ENCODE measurements at places on chromosomes 2 and 18.

- DNase-seq: no peak
These were observed 50.0 kb downstream of the OXER1 start for GRCh38 chr2:42713920-42714319.

DNA sequence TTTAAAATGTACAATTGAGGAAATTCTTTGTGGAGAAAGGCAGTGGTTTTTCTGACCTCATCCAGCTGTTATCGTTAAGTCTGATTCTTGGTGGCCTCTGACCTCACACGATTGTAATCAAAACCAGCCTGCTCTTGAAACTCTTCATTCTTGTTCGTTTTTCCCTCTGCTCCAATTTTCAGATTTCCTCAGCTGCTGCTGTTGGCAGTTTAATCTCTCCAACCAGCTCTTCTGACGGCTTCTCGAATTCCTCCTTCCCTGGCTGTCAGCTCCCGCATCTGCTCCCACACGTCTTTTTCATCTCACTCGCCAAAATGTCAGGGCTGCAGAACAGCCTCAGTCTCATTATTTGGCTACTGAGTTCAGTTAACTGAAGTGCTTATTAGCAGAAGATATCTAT lies 136.1 kb downstream of the DCDC2C start:
- DNase-seq: no peak

- no peak for DNase-seq
These were observed 48.6 kb upstream of the DNAH7 start for GRCh38 chr2:196117214-196117705.

DNA sequence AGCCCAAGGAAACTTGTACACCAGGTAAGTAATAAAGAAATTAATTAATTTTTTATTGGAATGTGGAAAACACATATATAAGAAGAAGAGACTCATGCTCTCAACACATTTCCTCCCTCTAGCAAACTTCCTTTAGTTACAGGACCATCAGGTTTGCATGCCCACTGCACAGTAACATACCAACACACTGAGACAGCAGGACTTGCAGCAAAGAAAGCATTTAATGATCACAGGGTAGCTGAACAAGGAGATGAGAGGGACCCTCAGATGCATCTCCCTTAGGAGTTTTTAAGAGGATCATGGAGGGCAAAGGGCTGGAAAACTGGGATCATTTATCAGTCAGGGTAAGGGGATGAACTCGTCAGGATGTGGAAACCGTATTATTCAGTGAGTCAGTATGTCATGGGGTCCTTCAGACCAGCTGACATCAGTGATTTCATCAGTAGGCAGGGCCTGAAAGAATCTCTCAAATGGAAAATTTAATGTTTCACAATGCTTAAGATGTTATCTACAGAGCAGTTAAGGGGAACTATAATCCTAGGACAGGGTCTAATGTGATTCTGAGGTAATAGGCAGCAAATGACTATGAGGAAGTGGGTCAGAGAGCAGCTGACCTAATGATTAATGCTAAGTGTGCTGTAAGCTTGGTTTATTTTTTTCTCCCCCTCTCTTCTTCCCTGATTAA lies 193.8 kb upstream of the RND3 start:
- DNase-seq: no peak

DNA sequence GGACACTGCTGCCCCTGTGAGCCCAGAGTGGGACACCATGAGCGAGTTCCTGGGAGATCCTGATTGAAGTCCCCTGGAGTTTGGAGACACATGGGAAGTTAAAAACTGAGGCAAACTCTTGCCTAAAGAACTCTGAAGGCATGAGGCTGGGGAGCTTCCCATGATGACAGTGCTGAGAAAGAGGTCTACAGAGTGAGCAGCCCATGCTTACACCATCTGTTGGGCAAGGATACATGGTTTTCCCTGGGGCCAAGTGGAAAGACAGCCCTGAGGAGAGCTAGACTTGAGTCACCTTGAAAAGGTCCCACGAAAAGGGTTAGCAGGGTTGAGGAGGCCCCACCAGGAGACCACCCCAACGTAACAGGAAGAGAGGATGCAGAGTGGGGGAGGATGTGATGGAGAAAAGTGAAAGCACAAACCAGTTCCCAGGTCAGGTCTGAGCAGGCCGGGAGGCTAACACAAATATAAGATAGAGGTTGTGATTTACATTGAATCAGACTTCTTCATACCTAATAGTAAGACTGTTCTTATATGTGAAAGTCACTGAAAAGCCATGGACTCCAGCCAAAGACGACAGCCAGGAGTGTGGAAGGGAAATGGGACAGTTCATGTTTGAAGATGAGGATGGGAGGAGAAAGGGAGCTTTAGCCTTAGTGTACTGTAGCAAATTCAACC lies 13.5 kb upstream of the FEZ2 start:
- no peak for DNase-seq

DNA sequence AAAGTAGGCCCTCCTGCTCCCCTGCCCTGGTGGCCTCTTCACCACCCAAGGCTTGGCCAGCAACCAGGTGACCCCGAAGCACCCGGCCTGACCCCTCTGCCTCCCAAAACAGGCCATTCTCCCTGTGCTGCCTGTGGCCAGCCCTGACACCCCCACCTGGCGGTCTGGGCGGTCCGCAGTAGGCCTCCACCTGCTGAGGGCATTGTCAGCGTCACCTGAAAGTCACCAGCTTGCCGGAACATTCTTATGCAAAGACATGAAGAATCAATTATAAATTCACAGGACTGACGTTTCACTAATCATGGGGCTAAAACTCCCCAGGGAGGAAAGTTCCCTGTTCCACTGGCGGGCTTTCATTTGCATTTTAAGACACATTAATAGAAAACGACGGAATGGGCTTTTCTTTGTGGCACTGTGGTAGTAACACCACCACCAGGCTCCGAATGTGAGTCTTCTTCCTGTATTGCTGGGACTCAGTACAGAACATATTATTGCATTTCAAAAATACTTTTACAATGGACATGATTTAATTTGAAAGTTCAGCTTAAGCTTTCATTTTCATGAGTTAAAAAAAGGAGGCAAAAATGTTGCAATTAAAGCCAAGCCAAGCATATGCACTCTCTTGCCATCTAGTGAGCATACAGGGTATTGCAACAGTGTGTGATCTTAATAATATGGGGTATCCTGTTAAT lies 57.4 kb downstream of the ADI1 start:
- peak; percentile 76 for DNase-seq

DNA sequence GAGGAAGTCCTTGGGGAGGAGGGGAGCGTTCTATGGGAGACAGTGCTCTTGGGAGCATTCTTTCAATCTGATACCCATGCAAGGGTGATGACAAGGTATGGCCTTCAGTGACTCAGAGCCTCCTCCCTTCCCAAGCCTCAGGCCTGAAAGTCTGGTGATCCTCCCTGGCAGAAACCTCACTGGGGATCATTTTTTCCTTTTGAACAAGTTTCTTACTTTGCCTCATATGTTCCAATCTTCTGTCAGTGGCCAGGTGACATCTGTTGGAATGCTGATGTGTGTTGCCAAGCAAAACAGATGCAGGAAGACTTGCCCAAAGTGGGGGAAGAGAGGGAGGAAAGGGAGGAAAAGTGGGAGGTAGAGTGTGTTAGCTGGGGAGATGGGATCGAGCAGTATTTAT lies 224.8 kb downstream of the NEDD4L start:
- DNase-seq: no peak

- DNase-seq: no peak
These were observed 61.2 kb downstream of the MAP4K3 start for GRCh38 chr2:39375917-39376316.

GRCh38 chr2:160249876-160250275 lies 49.8 kb upstream of the ITGB6 start:
- no peak for DNase-seq

- DNase-seq: no peak
These were observed 16.3 kb downstream of the PLEKHB2 start for GRCh38 chr2:131121464-131121863.

GRCh38 chr2:101751875-101752619 lies 54.5 kb downstream of the MAP4K4 start:
- no peak for DNase-seq

DNA sequence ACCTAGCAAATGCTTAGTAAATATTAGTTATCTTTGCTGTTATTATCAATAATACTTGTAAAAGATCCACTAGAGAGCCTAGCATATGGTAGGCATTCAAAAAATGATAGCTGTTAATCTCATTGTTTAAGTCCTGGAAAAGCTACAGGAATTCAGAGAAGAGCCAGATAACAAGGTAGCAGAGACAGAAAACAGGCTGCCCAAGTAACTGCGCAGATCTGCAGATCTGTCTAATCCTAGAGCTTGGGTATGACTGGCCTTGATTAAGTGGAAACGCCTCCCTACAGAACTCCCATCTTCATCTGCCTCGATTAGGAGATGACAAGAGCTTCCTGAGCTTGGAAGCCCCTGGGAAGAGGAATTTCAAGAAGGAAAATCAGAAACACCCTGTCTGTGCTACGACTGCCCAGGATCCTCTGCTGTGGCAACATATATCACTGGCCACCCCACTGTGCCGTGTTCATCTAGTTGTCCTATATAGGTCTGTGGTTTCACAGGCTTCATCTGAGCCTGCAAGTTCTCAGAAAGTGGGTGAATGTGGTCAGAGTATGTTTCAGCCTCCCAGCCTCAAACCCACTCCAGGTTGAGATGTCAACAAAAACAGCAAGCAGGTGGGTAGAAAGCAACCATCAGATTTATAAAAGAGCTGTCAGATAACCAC lies 151.5 kb upstream of the PKDCC start:
- no peak for DNase-seq

DNA sequence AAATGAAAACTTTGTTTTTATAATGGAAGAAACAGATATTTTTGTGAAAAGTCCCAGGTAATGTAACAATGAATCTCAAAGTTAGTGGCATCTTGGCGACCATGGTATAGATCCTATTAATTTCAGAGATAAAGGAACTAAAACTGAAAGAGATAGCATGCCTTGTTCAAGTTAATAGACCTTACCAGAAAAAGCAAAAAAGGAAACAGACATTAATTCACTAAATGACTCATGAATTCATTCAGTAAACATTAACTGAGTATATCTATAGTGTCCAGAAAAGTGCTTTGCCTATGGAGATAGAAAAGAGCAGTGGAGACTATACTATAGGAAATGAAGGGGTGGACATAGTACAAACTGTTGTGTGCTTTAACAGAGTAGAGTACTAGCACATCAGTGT lies 763.3 kb downstream of the TRIB2 start:
- DNase-seq: no peak

- no peak for DNase-seq
These were observed 32.3 kb upstream of the ZBTB7C start for GRCh38 chr18:48441405-48441881.

GRCh38 chr18:13913205-13913604 lies 2.1 kb downstream of the MC2R start:
- DNase-seq: no peak

GRCh38 chr2:38763228-38763627 lies 12.1 kb upstream of the SRSF7 start:
- DNase-seq: no peak

- DNase-seq: no peak
These were observed 58.5 kb upstream of the MAP4K4 start for GRCh38 chr2:101638817-101639605.

DNA sequence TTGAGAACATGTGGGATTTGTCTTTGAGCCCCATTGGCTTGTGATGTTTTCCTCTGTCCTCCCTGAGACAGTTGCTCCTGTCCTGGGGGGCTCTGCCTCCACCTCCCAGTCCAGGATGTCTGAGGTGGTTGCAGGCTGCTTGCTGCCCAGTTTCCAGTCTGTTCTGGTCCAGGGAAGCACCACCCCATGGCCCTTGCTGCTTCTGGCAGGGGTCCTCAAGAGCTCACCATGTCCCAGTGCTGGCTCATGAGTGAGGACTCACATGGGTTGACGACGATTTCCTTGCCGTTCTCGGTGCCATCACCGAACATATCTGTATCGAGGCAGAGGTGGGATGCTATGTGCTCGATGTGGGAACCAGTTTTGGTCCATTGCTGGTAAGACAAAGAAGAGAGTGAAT lies 103.4 kb upstream of the CAPN13 start:
- no peak for DNase-seq

- DNase-seq: no peak
These were observed 218.5 kb downstream of the KCNS3 start for GRCh38 chr2:18096836-18097405.

- no peak for DNase-seq
These were observed 35.5 kb downstream of the ACVR1 start for GRCh38 chr2:157840568-157841156.

DNA sequence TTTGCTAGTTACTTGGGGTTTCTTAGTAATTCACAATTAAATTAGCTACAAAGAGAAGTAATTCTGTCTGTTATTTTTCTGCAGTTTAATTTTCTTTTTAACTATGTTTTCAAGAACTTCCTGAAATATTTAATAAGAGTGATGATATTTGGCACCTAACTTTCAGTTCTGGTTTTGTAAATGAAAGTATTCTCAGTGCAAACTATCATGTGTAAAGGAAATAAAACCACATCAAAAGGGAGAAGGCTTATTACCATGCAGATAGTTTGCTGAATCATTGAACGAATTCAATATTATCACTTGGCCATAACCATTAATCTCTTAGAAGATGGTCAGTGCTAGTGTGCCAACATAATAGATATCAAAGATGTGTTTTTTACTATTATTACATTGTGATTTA lies 29.2 kb downstream of the DYTN start:
- no peak for DNase-seq

DNA sequence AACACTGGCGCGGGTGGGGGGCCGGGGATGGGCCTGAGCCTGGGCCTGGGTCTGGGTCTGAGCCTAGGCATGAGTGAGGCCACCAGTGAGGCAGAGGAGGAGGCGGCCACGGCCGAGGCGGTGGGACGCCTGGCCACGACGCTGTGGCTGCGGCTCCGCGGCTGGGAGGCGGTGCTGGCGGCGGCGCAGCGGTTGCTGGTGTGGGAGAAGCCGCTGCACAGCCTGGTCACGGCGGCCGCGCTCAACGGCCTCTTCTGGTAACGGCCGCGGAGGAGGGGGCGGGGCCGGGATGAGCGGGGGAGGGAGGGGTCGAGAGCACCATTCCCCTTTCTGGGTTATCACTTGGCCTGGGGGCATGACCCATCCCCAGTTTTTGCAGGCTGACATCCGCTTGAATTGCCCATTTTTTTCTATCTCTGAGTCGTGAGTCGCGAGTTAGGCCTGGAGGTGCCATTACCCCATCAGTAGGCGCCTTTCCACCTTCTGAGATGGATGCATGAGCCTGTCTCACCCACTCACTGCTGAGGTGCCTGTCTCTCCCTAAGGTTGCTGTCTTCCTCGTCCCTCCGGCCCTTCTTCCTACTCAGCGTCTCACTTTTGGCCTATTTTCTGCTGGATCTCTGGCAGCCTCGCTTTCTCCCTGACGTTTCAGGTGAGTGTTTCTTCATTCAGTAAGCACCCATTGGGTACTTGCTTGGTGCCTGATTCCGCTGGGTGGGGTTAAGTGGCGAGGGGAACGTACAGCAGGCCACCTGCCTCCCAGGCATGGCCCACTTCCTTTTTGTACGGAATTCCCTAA lies 501 bp downstream of the RETREG2 start:
- peak; percentile 51 for DNase-seq

GRCh38 chr2:191384829-191385228 lies 139.6 kb downstream of the MYO1B start:
- no peak for DNase-seq

DNA sequence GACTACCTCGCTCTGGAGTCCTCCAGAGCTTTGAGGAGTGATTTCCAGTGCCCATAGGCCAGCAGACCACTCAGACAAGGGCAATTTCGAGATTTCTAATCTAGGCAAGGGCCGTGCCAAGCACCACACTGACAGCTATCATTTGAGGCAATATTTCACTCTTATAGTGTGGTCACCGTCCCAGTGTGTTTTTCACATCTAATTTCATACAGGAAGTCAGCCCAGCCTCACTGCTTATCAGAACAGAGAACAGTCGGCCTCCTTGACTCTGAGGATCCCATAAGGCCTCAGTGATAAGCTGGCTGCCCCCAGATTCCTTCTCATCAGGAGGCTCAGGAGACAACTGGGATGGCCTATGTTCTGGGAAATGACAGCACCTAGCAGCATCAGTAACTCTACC lies 581 bp downstream of the CAPN14 start:
- DNase-seq: no peak

All from GM23338 (cell line).